ENCODE measurements at places on chromosomes 1 and 21. TPM values are rescaled to one million over a fixed set of nuclear protein-coding genes. Genes with fewer than 3 reads are reported as not detected.

Gene LAX1
- not detected for total RNA-seq

Gene IFNAR1
- 20.9 TPM for total RNA-seq

Gene KRTAP20-4
- not detected for total RNA-seq

Gene FCRL1
- total RNA-seq, result not detected

Gene LCE1C
- not detected for total RNA-seq

Gene FAM131C
- not detected for total RNA-seq

Gene ABCD3
- total RNA-seq, result 22.8 TPM

Gene CFHR2
- total RNA-seq, result not detected

Gene CD53
- total RNA-seq, result not detected

Gene C1orf87
- total RNA-seq, result 1.0 TPM

Gene CRYAA
- total RNA-seq, result not detected

Gene PTPRC
- total RNA-seq, result not detected

Gene RAP1GAP
- not detected for total RNA-seq

Gene SDF4
- 213 TPM for total RNA-seq

Gene HES2
- 0.08 TPM for total RNA-seq

Gene PWP2
- total RNA-seq, result 4.8 TPM

Gene SLC5A9
- not detected for total RNA-seq

Gene PRDX1
- total RNA-seq, result 375 TPM

Gene CA6
- not detected for total RNA-seq

Gene UBE2U
- not detected for total RNA-seq

Gene TEX50
- total RNA-seq, result not detected

Gene TTF2
- 14.5 TPM for total RNA-seq

Gene C1orf21
- total RNA-seq, result 12.2 TPM

Gene TSPAN2
- total RNA-seq, result 2.3 TPM

Gene KIF26B
- 2.7 TPM for total RNA-seq

Gene AIM2
- total RNA-seq, result 0.13 TPM

Gene DCDC2B
- total RNA-seq, result not detected

Gene CHI3L1
- total RNA-seq, result not detected

Gene MYOG
- 22.8 TPM for total RNA-seq

Gene STUM
- total RNA-seq, result not detected
